ENCODE measurements at places on chromosomes 2 and 18.

DNA sequence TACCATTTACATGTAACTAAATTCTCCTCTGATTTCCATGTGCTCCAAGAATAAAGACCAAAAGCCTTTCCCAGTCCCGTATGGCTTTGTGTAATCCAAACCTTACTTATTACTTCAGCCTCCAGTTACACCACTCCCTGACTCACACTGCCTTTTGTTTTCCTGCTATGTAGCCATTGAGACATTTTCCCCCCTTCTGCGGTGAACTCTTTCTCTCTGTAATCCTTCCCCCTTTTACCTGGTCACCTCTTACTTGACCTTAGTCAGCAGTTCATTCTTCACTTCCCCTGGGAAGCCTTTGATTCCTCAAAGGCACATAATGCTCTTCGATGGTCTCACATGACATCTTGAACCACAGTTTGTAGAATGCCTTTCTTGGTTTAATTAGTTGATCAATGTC lies 256.0 kb upstream of the FANCL start:
- no peak for DNase-seq

GRCh38 chr2:25381502-25381901 lies 39.8 kb upstream of the DNMT3A start:
- DNase-seq: no peak

- DNase-seq: no peak
These were observed 4.8 kb downstream of the TNFRSF11A start for GRCh38 chr18:62329691-62330454.

DNA sequence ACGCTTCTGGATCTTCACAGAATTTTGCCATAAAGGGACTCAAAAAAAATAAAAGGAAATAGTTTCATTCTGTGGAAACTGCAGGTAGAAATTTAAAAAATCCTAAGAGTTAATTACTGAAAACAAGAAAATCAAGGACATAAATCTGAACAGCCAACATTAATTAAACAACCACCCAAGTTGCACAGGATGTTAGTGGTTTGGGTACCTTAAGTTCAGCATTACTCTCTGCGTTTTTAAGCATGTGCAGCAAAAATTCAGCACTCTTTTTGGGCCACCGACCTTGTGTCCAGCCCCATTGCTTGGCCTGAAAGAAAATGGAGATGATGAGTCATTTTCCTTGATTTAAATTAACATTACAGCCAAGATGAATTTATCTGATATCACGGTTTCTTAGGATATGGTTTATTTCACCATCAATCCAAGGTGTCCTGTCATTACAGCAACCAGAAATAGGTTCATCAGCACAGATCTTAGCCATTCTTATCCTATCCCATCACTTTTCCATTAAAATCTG lies 3.3 kb upstream of the C18orf32 start:
- no peak for DNase-seq

- no peak for DNase-seq
These were observed 1.7 kb downstream of the TMEM127 start for GRCh38 chr2:96264086-96264485.

Data from K562 (cell line).